ENCODE measurements at places on chromosomes 4 and X. TPM values are rescaled to one million over a fixed set of nuclear protein-coding genes. Genes with fewer than 3 reads are reported as not detected.

The AKAP4 gene
- not detected for total RNA-seq

The RRH gene
- total RNA-seq, result not detected

The DCHS2 gene
- 0.70 TPM for total RNA-seq

The PIR gene
- total RNA-seq, result 25.1 TPM

The SLC10A4 gene
- total RNA-seq, result 1.6 TPM

The NMU gene
- total RNA-seq, result 12.9 TPM

The FAM133A gene
- total RNA-seq, result 0.83 TPM

The SLC7A11 gene
- total RNA-seq, result 19.8 TPM

DNA sequence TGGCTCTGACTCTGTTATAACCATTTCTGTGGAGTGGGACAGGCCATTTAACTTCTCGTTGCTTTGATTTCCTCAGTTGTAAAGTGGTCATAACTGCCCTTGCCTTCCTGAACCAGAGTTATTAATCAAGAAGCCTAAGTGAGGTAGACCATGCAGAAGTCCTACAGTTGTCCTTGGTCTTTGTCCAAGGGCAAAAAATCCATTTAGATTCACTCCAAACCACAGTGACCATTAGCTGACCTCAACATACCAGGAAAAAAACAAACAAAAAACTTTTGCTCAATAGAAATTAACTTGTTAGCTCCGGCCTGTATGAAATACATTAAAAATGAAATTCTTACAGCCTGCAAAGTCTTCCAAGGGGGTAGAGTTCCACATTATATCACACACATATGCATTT, 52.7 kb downstream of the TBC1D9 start:
- no peak overlapping the region for H3K4me3 ChIP-seq
- H3K27me3 ChIP-seq, result no peaks in the 10 kb centered on the region
- no peaks in the 10 kb centered on the region for H3K4me1 ChIP-seq

DNA sequence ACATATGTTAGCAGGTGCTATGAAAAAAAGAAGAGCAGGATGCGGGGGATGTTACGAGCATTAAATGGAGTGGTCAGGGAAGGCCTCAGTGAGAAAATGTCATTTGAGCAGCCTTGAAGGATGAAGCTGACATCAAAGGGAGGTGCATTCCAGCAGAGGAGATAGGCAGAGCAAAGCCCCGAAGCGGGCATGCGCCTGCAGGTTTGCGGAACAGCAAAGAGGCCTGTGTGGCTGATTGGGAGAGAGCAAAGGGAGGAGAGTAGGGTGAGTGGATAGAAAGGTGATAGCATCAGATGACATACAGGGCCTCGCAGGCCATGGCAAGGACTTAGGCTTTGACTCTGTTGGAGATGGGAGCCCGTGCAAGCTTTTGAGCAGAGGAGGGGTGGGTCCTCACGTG, 95.4 kb upstream of the GPR50 start:
- H3K27ac ChIP-seq, result no peak overlapping the region
- no peak overlapping the region for H3K4me3 ChIP-seq
- no peaks in the 10 kb centered on the region for H3K4me1 ChIP-seq
- no peaks in the 10 kb centered on the region for H3K27me3 ChIP-seq
- H3K36me3 ChIP-seq, result no peaks in the 10 kb centered on the region

- H3K27me3 ChIP-seq, result no peaks in the 10 kb centered on the region
- no peak for DNase-seq
- no peaks in the 10 kb centered on the region for H3K4me1 ChIP-seq
- H3K4me3 ChIP-seq, result no peak overlapping the region
- H3K27ac ChIP-seq, result no peak overlapping the region
Observed at GRCh38 chr4:21092531-21092930, 392.3 kb downstream of the PACRGL start.

DNA sequence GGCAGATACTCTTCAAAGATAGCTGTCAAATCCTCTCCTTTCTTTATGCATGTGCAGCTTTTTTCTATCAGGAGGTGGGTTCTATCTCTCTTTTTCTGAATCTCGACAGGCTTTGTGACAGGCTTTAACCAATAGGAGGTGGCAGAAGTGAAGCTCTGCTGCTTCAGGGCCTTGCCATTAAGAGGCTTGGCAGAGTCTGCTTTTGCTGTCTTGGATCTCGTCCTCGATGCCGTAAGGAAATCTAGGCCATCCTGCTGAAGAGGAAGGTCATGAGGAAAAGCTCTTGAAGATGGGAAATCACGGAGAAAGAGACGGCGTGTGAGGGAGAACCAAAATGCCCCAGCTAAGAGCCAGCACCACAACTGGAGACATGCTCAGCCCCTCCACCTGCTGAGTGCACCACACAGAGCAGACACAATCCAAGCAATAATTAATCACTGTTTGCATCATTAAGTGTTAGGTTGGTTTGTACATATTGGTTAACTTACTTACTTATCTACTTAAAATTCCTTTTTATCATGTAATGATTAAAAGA, 92.2 kb downstream of the DDIT4L start:
- H3K27ac ChIP-seq, result no peak overlapping the region
- H3K36me3 ChIP-seq, result no peaks in the 10 kb centered on the region
- no peaks in the 10 kb centered on the region for H3K4me1 ChIP-seq

DNA sequence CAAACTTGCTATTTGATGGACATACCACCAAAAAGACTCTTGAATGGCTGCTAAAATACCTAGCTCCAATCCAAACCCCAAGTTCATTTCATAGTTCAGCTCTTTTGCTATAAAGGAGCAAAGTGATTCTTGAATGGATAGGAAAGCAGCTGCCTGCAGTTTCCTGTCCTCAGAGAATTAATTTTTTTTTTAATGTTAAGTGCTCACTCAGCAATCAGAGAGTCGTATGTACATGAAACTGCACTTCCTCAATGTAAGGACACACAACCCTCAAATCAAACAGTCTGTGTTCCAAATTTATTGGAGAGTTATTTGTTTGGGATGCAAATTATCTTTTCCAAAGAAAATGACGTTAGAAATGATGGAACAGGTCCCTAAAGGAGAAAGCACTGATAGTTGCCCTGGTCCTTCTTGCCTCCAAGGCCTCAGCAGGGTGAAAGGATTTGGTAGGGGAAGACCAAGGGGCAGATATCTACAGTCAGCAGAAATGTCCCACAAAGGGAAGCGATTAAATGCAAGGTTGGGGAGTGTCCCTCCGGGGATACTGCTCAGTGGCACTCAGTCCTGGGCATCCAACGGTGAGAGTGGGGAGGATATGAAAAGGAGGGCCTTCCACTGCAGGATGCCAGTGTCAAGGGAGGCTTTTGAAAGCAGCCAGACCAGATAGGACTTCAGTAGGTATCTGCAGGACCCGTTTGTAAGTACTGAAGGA, 67.2 kb upstream of the RASGEF1B start:
- no peaks in the 10 kb centered on the region for H3K4me1 ChIP-seq
- DNase-seq, result no peak
- H3K27me3 ChIP-seq, result no peaks in the 10 kb centered on the region
- no peak overlapping the region for H3K4me3 ChIP-seq
- H3K27ac ChIP-seq, result no peak overlapping the region

GRCh38 chr4:30434656-30435055, 285.5 kb upstream of the PCDH7 start:
- no peak for DNase-seq
- no peaks in the 10 kb centered on the region for H3K4me1 ChIP-seq
- no peak overlapping the region for H3K27ac ChIP-seq
- no peaks in the 10 kb centered on the region for H3K27me3 ChIP-seq
- no peaks in the 10 kb centered on the region for H3K36me3 ChIP-seq

GRCh38 chr4:153808175-153808574, 19.3 kb upstream of the SFRP2 start:
- no peak overlapping the region for H3K27ac ChIP-seq
- no peaks in the 10 kb centered on the region for H3K27me3 ChIP-seq
- H3K36me3 ChIP-seq, result 0 out of 2 replicates have a peak, but pooled peaks cover 2% of the 10 kb centered on the region
- peaks cover 3% of the 10 kb centered on the region for H3K4me1 ChIP-seq
- DNase-seq, result no peak

DNA sequence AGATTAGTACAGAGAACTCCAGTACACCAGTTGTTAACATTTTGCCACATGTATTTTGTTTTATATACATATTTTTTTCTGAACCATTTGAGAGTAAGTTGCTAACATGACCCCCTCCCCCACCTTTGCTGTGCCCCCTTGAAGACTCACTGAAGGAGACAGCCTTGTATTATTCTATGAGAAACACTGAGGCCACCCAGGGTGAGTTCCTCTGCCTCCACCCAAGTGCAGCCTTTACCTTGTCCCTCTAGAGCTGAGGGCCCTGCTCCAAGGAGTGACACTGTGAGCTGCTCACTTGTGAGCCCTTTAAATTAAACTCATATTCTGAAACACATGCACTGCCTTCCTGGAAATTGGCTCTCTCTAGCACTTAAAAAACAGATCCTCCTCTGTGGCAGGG, 21.1 kb downstream of the KIT start:
- peaks cover 9% of the 10 kb centered on the region for H3K4me1 ChIP-seq
- no peaks in the 10 kb centered on the region for H3K36me3 ChIP-seq
- no peaks in the 10 kb centered on the region for H3K27me3 ChIP-seq
- DNase-seq, result no peak
- H3K4me3 ChIP-seq, result no peak overlapping the region

DNA sequence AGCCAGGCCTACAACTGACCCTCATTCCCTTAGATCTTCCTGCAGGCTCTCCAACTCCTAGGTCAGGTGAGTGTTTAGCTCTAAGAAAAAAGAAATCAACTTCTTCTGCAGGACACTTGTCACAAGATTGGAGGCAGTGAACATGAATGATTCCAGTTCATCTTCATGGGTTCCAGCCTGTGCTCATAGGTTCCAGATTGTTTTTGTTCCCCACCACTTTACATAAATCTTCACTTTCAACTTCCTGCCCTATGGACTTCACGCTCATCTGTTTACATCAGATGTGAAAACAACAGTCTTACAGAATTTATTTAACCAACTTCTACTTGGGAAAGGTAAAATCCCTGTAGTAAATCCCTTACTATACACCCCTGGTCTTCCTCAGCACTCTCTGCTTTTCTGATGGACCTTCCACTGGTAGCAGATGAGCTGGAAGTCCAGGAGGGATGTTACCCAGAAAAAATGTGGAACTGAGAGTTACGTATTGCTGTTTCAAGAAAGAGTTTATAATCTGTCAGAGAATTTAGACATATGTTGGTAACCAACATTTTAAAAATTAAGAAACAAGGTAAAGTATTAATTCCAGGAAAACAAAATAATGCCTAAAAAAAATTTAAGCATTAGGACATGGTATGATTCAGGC, 62.4 kb downstream of the ANAPC10 start:
- no peak overlapping the region for H3K27ac ChIP-seq

DNA sequence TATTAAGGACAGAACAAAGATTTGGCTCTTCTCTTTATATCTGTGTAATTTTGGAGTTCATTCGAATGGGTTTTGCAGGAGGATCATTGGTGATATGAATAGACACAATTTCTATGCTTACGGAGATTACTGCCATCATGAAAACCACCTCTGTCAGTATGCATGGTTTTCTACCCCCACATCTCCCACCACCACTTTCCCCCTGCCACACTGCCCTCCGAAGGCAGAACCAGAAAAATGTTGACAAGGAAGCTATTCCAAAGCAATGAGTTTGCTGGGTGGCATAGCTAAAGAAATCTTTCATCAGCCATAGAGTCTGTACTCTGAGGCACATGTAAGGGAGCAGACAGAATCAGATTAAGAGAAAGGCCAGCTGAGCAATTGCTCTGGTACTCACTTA, 567.3 kb upstream of the ACTRT1 start:
- no peaks in the 10 kb centered on the region for H3K27me3 ChIP-seq
- H3K4me1 ChIP-seq, result no peaks in the 10 kb centered on the region
- no peak overlapping the region for H3K27ac ChIP-seq
- DNase-seq, result no peak
- H3K36me3 ChIP-seq, result no peaks in the 10 kb centered on the region

GRCh38 chr4:101967697-101968346, 177.3 kb downstream of the BANK1 start:
- no peak overlapping the region for H3K27ac ChIP-seq
- H3K36me3 ChIP-seq, result no peaks in the 10 kb centered on the region
- H3K4me1 ChIP-seq, result no peaks in the 10 kb centered on the region
- no peak overlapping the region for H3K4me3 ChIP-seq

- DNase-seq, result no peak
- H3K4me1 ChIP-seq, result no peaks in the 10 kb centered on the region
- H3K27me3 ChIP-seq, result no peaks in the 10 kb centered on the region
- H3K4me3 ChIP-seq, result peak overlapping the region; percentile 69
Observed at GRCh38 chr4:187999406-187999932, 3.9 kb downstream of the ZFP42 start.

GRCh38 chr4:169208516-169208915, 62.2 kb downstream of the SH3RF1 start:
- no peak overlapping the region for H3K27ac ChIP-seq
- no peaks in the 10 kb centered on the region for H3K4me1 ChIP-seq
- peaks cover 9% of the 10 kb centered on the region for H3K36me3 ChIP-seq
- H3K4me3 ChIP-seq, result no peak overlapping the region
- no peaks in the 10 kb centered on the region for H3K27me3 ChIP-seq

GRCh38 chr4:139728840-139729239, 63.2 kb downstream of the MGST2 start:
- H3K36me3 ChIP-seq, result no peaks in the 10 kb centered on the region
- H3K27me3 ChIP-seq, result peaks cover under 1% of the 10 kb centered on the region
- DNase-seq, result no peak
- no peak overlapping the region for H3K4me3 ChIP-seq
- H3K27ac ChIP-seq, result no peak overlapping the region
- no peaks in the 10 kb centered on the region for H3K4me1 ChIP-seq
